ENCODE measurements at places on chromosomes 1 and 21.
A peak's percentile ranks its signal among the peaks of the same experiment; 100 is the strongest.

- DNase-seq: no peak
Observed at GRCh38 chr1:76055987-76056386, 18.6 kb upstream of the ST6GALNAC3 start.

GRCh38 chr1:75136921-75137641 lies 2.9 kb downstream of the LHX8 start:
- DNase-seq: peak; percentile 20

- DNase-seq: no peak
Observed at GRCh38 chr1:167698313-167698712, 23.5 kb upstream of the MPZL1 start.

- DNase-seq: no peak
Observed at GRCh38 chr1:47479664-47480063, 41.8 kb downstream of the FOXD2 start.

DNA sequence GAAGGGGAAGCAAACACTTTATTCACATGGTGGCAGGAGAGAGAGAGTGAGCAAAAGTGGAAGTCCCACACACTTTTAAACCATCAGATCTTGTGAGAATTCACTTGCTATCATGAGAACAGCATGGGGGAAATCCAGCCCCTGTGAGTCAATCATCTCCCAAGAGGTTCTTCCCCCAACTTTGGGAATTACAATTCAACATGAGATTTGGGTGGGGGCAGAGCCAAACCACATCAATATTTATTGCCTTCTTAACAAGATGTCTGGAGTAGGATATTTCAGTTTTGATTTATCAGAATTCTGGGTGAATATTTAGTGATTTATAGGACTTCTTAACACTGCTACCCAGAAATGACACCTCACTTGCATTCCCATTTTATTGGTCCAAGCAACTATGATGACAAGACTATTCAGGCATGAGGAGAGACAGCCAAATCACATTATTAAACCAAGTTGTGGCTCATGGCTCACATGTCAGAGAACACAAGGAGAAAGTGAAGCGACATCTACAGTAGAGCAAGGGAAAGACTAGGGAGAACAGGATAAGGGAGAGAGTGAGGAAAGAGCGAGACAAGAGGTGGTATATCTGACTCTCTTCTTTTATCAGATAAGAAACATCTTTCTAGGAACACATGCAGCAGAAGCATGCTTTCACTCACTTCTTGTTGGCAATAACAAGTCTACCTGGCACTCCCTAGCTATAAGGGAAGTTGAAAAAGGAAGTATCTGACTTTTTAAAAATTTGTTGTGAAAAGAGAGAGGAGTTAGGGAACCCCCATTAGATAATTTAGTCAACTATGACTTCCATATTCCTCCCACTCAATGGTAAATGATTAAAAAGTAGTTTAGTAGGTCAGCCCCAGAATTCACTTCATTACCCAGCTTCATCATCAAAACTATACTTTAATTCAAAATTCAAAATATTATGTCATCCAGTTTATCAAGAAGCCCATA lies 36.6 kb upstream of the PTPRC start:
- DNase-seq: no peak

- peak; percentile 35 for DNase-seq
Observed at GRCh38 chr1:206706298-206706791, 21.6 kb downstream of the MAPKAPK2 start.

DNA sequence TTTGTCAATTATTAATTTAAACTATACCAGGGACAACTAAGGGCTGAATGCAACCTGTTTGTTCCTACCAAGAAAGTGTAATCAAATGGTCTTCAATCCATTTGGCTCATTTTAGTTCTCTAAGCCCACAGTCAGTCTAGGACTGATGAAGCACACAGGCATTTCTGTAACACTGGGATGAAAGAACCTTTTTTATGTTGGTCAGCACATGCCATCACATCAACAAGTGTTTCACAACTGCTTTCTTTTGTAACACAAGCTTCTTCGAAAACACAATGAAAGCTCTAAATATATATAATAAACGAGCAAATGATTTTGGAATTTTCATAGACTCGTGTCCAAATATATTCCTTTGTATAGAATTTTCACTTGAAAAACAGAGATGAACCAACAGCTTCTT lies 28.8 kb downstream of the HEATR1 start:
- no peak for DNase-seq

- peak; percentile 97 for DNase-seq
Observed at GRCh38 chr1:177585302-177586220, 384.3 kb downstream of the SEC16B start.

DNA sequence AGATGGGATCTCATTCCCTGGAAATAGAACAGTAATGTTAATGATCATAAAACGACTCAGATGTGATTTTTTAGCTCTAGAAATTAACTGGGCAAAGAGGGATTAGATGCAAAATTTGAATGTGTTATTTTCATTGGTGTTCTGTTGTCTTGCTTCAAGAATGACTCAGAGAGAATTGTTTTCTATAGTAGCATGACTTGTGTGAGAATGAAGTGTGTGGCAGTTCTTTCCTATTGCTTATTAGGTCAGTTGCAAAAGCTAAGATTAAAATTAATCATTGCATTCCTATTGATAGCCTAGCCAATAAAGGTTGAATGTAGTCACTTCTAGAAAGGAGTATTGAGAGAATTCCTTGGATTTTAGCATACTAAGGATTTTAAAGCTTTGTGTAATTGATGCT lies 22.9 kb downstream of the SPEN start:
- no peak for DNase-seq

GRCh38 chr1:20183616-20184271 lies 2.2 kb upstream of the UBXN10 start:
- DNase-seq: peak; percentile 62

DNA sequence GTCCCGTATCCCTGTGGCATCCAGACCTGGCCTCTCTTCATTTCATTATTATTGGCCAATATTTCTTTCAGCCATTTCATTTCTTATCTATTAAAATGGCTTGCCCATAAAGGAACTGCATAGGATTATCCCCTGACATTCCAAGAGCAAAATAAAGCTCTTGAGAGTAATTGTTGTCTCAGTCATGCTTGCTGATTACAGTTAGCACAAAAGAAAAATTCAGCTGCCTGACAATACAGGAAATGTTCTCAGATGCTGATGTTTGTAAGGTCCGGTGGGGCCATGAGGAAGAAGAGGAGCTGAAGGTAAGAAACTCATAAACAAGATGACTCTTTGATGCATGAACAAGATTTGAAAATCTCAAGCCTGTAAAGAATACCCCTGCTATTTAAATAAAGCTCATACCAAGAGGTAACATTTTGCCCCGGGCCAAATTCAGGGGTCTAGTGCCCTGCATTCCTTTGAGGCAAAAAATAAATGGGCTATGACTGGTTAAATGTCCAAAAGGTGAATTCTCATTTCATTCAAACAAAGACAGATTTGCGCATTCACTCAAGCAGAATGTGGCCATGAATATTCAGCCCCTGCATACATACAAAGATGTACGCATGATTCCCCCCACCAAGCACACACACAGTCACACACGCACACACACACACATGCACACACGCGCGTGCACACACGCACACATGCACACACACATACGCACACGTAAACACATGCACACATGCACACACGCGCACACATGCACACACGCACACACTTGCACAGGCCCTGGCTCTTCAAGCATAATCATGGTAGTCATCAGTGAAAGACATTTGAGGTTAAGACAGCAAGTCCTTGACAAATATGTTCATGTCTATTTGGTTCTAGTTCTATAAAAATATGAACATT lies 44.8 kb downstream of the KCNJ15 start:
- no peak for DNase-seq

DNA sequence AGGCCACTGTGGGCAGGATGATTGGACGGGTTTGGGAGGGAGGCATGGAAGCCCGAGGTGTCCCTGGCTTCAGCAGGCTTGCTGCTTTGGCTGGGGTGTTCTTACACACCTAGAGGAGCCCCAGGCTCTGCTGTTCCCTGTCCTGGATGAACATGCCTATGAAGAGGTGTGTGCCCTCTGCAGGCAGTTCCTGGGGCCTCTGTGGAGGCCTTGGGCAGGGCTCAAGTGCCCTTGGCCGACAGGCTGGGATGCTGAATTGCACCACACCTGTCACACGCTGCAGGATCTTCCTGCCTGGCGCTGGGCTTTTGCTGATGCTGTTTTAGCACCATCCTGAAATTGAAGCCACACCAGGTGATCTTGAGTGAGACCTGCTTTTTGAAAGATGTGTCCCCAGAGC lies 415.0 kb upstream of the VAMP3 start:
- peak; percentile 38 for DNase-seq

- no peak for DNase-seq
Observed at GRCh38 chr1:172252321-172252720, 168.2 kb upstream of the C1orf105 start.

DNA sequence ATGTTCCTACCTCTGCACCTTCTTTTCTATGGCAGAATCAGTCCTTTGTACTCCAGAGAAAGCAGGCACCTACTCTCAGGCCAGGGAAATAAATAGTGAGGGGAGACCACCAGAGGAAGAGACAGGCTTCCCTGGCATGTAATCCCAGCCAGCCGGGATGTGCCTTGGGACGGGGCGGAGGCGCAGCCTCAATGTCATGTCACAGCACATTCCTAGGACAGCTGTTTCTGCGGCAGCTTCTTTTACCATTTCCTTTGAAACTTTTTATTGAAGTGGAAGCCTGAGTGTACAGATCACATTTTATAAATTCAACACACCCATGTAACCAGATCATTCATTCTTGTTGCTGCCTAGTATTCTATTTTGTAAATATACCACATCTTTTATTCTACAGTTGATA lies 67.9 kb upstream of the ZNF326 start:
- no peak for DNase-seq

- no peak for DNase-seq
Observed at GRCh38 chr1:211598514-211598913, 19.6 kb upstream of the SLC30A1 start.

DNA sequence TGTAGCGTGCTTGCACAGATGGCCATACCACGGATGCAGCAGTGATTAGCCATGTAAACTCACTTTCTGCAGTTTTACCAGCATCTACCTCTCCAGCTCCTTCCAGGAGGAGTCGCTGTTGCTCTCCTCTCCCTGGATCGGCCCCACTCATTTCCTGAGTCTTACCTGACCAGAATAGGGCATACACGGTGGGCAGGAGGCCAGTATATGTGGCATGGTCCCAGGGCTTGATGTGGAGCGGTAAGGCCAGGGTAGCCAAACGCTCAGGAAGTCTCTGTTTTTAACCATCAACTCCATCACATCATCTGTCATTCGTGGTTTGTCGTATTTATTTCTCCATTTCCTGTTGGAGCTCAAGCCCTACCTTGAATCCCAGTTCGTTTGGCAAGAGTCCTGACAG lies 163.4 kb upstream of the USP24 start:
- DNase-seq: peak; percentile 77

GRCh38 chr1:96076589-96076988 lies 645.0 kb upstream of the PTBP2 start:
- DNase-seq: peak; percentile 24

- DNase-seq: no peak
Observed at GRCh38 chr1:169044296-169044695, 62.2 kb upstream of the ATP1B1 start.

GRCh38 chr1:31643976-31644559 lies 608 bp downstream of the PEF1 start:
- no peak for DNase-seq

- no peak for DNase-seq
Observed at GRCh38 chr21:27813750-27814149, 846.9 kb upstream of the ADAMTS5 start.

- peak; percentile 22 for DNase-seq
Observed at GRCh38 chr1:12346483-12347151, 116.8 kb downstream of the VPS13D start.

DNA sequence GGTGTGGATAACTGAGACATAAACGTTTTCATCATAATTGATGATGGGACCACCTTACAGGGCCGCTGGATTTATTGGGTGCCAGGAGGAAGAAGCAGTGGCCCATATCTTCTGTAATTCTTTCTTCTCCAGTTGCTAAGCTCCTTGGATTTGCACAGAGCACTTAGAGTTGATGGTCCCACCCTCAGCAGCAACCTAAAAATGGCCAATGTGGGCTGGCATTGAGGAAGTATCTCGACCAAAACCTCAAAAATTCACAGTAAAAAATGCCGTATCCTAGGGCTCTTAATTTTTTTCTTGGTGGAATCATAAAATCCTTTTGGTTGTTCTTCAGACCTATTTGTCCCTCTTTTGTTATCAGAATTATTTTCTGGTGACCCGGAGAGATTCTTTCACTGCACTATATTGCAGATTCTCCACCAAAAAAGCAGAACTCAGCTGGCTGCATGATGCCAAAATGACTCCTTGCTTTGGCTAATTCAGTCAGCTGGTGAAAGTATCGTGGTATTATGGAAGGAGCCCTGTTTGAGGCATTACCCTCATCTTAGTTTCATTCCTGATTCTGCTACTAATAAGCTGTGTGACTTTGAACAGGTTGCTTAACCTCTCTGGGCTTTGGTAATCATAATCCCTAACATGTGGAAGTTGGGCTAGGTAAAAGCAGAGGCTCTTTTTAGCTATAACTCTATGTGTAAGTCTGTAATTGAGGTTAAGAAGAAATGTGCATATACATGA lies 27.6 kb downstream of the KIRREL1 start:
- no peak for DNase-seq

Measured in DMS53 (cell line).